ENCODE measurements at places on chromosomes 4 and X.

DNA sequence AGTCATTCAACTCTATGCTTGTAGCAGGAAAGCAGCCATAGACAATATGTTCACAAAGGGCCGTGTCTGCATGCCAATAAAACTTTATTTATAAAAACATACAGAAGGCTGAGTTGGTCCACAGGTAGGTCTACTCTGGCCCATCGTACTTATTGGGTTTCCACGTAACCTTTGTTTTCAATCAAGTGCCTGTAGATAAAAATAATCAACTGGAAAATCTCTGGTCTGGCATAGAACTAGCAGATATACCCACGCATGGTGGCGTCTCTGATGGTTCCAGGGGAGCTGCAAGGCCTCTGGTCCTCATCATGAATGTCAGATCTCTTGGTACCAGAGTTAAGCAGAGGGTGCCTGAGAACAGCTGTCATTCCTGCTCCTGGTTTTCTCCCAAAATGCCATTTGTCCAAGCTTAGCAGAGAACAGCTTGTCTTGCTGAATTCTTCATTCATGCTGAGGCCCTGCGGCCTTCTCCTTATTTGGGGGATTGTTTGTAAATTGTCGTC lies 31.4 kb upstream of the JAKMIP1 start:
- no peaks in the 10 kb centered on the region for H3K4me1 ChIP-seq
- no peak overlapping the region for H3K4me3 ChIP-seq
- no peak overlapping the region for H3K27ac ChIP-seq
- DNase-seq, result no peak
- no peaks in the 10 kb centered on the region for H3K36me3 ChIP-seq

DNA sequence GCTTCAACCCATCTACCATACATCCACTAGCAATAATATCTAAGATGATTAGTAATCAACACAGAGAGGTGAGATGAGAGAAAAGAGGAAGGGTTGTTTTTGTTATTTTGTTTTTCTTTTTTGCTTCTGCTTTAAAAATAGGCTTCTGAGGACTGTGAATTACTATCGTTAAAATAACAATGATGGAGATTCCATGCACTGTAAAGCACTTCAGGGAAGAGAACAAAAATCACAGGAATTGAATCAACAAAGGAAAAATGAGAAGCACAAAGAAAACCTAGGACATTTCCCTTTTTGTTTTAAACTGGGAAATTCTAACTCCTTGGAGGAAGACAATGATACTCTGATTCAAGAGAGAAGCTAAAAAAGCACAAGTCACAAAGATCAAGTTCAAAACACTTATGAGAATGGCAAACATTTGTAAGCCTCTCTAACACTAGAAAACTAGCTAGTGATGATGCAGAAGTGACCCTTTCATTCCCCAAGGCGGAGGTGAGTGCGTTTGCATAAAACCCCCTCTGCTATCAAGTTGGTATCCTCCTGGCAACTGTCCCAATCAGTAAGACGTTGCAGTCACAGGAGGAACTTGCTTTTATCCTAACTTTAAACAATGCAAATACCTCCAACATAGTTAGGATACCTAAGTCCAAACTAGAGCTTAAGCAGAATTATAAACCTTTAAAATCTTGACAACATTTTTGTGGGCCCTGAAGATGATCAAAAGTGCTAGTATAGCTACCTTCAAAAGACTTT lies 308.5 kb downstream of the CAMK2D start:
- no peaks in the 10 kb centered on the region for H3K27me3 ChIP-seq
- H3K4me3 ChIP-seq, result peak overlapping the region; percentile 62
- H3K27ac ChIP-seq, result peak overlapping the region; percentile 89
- DNase-seq, result no peak
- H3K36me3 ChIP-seq, result peaks cover 10% of the 10 kb centered on the region

GRCh38 chr4:19298998-19299397 lies 952.7 kb upstream of the SLIT2 start:
- no peaks in the 10 kb centered on the region for H3K27me3 ChIP-seq
- H3K4me3 ChIP-seq, result no peak overlapping the region
- DNase-seq, result no peak
- peaks cover 3% of the 10 kb centered on the region for H3K36me3 ChIP-seq

DNA sequence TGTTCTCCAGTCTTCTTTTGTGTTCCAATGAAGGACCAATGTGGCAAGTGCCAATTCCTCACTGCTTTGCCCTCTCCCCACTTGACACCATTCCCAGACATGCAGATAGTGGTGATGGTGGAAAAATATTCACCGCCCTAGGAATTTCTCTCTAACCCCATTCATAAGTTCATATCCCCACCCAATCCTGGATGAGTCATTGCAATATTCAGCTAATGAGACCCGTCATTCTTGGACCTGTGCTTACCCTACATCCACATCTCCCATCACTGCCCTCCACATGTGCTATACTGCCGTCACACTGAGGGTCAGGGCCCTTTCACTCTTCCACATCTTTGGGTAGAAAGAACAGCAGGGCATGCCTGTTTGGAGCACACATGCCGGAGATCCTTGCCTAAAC lies 199.2 kb downstream of the KCNIP4 start:
- no peak overlapping the region for H3K27ac ChIP-seq
- H3K4me1 ChIP-seq, result no peaks in the 10 kb centered on the region
- H3K36me3 ChIP-seq, result no peaks in the 10 kb centered on the region
- H3K27me3 ChIP-seq, result peaks cover 7% of the 10 kb centered on the region

DNA sequence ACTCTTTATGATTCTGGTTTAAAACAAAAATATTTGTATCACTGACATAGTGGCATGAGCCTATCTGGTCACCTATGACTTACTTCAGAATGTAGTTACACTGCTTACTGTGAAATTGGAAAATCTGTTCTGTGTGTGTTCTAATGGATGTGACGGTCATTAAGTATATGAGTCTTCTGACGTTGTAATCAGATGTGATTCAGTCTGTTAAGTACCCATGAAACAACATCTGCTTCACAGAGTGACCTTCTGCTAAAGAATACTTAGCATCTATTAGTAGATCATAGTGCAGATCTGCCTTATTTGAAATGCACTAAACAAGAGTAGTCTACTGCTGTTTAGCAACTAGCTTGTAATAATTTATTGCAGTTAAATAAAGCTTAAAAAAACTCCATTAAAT lies 317.1 kb downstream of the DCTD start:
- H3K27me3 ChIP-seq, result no peaks in the 10 kb centered on the region
- DNase-seq, result no peak
- no peak overlapping the region for H3K27ac ChIP-seq
- H3K4me1 ChIP-seq, result peaks cover 5% of the 10 kb centered on the region

GRCh38 chrX:24343719-24344118 lies 16.7 kb upstream of the SUPT20HL1 start:
- peaks cover 33% of the 10 kb centered on the region for H3K27me3 ChIP-seq
- no peak for DNase-seq
- no peaks in the 10 kb centered on the region for H3K36me3 ChIP-seq
- H3K27ac ChIP-seq, result no peak overlapping the region

DNA sequence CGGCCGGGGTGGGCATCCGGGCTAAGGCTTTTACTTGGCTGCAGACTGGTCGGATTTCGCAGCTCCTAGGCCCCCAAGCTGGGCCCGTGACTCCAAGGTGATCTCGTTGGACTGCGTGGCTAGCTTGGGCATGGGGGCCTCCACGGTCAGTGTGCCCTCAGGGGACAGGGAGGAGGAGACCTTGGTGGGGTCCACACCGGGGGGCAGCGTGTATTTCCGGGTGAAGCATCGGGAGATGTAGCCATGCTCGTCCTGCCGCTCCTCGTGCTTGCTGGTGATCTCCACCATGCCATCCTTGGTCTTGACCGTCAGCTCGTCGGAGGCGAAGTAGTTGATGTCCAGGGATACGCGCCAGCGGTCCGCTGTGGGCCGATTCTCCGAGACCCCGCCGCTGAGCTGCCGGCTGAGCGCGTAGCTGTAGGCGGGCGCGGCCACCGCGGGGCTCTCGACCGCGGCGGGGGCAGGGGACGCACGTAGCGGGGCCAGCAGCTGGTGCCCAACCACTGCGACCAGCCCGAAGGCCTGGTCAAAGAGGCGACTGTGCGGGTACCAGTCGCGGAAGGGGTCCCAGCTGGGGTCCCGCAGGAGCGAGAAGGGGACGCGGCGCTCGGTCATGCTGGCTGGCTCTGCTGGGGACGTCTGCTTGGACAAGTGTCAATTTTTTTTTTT lies 881 bp upstream of the CACNA1F start:
- peaks cover 10% of the 10 kb centered on the region for H3K4me1 ChIP-seq
- peaks cover 5% of the 10 kb centered on the region for H3K27me3 ChIP-seq
- DNase-seq, result no peak
- peaks cover 2% of the 10 kb centered on the region for H3K36me3 ChIP-seq
- H3K27ac ChIP-seq, result no peak overlapping the region

GRCh38 chr4:139986689-139987501 lies 167.1 kb downstream of the MAML3 start:
- H3K4me1 ChIP-seq, result peaks cover 54% of the 10 kb centered on the region
- H3K36me3 ChIP-seq, result peaks cover 11% of the 10 kb centered on the region
- no peak for DNase-seq
- H3K27ac ChIP-seq, result peak overlapping the region; percentile 58
- no peak overlapping the region for H3K4me3 ChIP-seq

- H3K4me1 ChIP-seq, result peaks cover 15% of the 10 kb centered on the region
- no peak overlapping the region for H3K4me3 ChIP-seq
- DNase-seq, result no peak
- no peaks in the 10 kb centered on the region for H3K27me3 ChIP-seq
Observed at GRCh38 chr4:88102026-88102425, 56.4 kb downstream of the ABCG2 start.

DNA sequence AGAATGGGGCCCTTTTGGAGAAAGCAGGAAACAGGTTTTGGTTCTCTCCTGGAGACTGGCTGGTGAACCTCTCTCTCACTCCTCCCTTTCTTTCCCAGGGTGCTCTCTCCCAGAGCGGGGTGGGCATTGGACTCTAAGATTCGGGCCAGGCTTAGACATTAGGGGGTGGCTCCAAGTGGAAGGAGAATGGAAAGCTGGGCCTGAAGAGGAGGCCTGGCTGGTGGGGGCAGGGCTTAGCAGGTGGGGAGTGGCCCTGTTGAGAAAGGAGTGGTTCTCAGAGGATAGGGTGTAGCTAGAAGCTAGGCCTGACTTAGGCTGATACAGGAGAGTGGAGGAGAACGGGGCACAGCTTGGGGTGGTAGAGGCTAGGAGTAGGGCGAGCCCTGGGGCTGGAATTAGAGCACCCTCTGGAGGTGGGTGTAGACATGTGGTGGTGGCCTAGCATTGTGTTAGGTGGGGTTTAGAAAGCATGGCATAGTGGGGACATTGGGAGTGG lies 5.7 kb downstream of the PLP2 start:
- H3K27me3 ChIP-seq, result peaks cover 21% of the 10 kb centered on the region
- no peak for DNase-seq
- H3K36me3 ChIP-seq, result peaks cover 9% of the 10 kb centered on the region
- no peak overlapping the region for H3K27ac ChIP-seq
- peaks cover 5% of the 10 kb centered on the region for H3K4me1 ChIP-seq
